ENCODE measurements at places on chromosomes 7 and 10.

GRCh38 chr7:54426406-54426805 lies 115.8 kb upstream of the VSTM2A start:
- H3K27ac ChIP-seq = no peak overlapping the region
- no peak for DNase-seq
- H3K4me3 ChIP-seq = no peak overlapping the region
- no peaks in the 10 kb centered on the region for H3K27me3 ChIP-seq
- no peaks in the 10 kb centered on the region for H3K36me3 ChIP-seq

DNA sequence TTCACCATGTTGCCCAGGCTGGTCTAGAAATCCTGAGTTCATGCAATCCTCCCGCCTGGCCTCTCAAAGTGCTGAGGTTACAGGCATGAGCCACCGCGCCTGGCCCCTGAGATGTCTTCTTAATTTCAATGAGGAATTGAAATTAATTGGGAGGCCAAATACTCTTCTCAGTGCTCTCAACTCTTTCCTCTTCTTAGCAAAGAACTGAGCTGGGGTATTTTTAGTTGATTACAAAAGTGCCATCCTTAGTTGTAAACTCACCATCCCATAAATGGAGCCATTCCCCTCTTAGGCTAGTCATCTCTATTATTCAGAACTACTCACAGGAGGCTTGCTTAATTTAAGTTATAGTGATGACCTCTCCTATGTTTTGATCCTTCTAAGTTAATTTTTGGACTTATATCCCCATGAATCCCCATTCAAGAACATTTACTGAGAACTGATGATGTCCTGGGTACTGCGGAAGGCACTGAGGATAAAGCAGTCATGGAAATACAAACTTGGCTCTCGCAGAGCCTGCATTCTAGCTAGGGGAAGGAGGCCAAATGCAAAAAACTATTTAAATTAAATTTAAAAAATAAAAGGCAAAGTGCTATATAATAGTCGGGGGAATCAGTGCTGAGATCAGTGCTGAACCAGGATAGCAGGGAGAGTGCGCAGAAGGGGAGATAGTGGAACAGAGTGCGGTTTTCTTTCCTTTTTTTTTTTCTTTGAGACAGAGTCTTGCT lies 145.3 kb downstream of the SFMBT2 start:
- H3K27me3 ChIP-seq = no peaks in the 10 kb centered on the region
- peak overlapping the region; percentile 89 for H3K27ac ChIP-seq
- peaks cover 39% of the 10 kb centered on the region for H3K36me3 ChIP-seq

- no peaks in the 10 kb centered on the region for H3K4me1 ChIP-seq
- DNase-seq = no peak
- no peak overlapping the region for H3K4me3 ChIP-seq
- no peak overlapping the region for H3K27ac ChIP-seq
- no peaks in the 10 kb centered on the region for H3K36me3 ChIP-seq
These were observed 141.3 kb upstream of the SP8 start for GRCh38 chr7:20927976-20928375.

DNA sequence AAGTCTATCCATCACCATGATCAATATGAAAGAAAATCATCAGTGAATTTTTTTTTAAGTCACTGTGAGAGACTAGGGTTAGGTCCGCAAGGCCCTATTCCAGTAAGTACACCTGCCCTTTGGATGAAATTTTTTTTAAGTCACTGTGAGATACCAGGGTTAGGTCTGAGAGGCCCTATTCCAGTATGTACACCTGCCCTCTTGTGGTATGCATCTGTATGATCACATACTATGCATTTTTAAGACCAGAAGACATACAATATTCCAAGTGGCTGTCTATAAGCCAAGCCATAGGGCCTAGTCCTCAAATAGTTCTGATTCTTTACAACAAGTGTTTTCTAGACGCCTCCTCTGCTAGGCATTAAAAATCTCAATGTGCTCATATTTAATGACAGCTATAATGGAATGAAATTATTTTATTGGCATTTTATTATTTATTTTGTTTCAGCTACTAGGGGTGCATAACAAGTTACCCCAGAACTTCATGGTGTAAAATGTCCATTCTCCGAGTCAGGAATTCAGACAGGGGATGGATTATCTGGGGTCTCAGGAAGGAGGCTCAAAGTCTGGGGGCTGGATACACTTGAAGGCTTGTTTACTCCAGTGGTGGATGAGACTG lies 53.1 kb downstream of the TEX36 start:
- peaks cover 45% of the 10 kb centered on the region for H3K27me3 ChIP-seq
- DNase-seq = no peak
- no peak overlapping the region for H3K27ac ChIP-seq
- no peaks in the 10 kb centered on the region for H3K36me3 ChIP-seq

GRCh38 chr7:55260171-55260570 lies 105.0 kb upstream of the LANCL2 start:
- H3K27me3 ChIP-seq = peaks cover 57% of the 10 kb centered on the region
- no peak for DNase-seq
- no peaks in the 10 kb centered on the region for H3K36me3 ChIP-seq
- peaks cover 12% of the 10 kb centered on the region for H3K4me1 ChIP-seq
- no peak overlapping the region for H3K27ac ChIP-seq

DNA sequence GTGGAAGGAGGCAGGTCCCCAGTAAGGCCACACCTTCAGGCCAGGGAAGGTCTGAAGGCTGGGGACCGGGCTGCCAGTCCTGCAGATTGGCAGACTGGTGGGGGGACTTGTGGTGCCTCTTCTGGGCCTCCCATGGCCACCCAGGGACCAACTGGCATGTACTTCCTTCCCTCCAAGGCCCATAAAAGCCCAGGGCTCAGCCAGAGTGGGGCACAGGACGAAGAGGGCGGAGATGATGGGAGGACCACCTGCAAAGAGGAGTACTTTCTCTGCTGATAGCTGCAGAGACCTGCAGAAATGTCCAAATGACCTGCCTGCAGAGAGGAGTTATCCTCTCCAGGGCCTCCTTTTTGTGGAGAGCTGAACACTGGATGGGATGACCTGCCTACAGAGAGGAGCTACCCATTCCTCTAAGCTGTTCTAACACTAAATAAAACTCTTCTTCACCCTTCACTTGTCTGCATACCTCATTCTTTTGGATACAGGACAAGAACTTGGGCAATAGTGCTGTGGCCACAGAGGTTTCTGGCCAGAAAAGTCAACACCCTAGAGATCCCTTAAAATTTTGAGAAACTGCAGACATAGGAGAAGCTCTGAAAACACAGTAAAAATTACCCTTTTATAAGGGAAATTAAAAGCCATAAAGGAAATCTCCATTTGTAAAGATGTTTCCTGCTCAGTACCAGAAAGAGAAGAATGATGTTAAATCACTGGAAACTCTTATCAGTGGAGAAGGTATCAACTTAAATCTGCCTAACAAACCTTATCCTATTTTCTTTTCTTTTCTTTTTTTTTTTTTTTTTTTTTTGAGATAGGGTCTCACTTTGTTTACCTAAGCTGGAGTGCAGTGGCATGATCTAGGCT lies 20.7 kb upstream of the PRF1 start:
- no peak overlapping the region for H3K27ac ChIP-seq
- DNase-seq = no peak
- H3K36me3 ChIP-seq = no peaks in the 10 kb centered on the region
- H3K27me3 ChIP-seq = peaks cover 5% of the 10 kb centered on the region
- no peaks in the 10 kb centered on the region for H3K4me1 ChIP-seq

GRCh38 chr10:49377256-49377655 lies 18.6 kb downstream of the DRGX start:
- no peaks in the 10 kb centered on the region for H3K36me3 ChIP-seq
- no peak overlapping the region for H3K4me3 ChIP-seq
- H3K27me3 ChIP-seq = peaks cover 25% of the 10 kb centered on the region
- H3K4me1 ChIP-seq = peaks cover 4% of the 10 kb centered on the region
- DNase-seq = no peak

DNA sequence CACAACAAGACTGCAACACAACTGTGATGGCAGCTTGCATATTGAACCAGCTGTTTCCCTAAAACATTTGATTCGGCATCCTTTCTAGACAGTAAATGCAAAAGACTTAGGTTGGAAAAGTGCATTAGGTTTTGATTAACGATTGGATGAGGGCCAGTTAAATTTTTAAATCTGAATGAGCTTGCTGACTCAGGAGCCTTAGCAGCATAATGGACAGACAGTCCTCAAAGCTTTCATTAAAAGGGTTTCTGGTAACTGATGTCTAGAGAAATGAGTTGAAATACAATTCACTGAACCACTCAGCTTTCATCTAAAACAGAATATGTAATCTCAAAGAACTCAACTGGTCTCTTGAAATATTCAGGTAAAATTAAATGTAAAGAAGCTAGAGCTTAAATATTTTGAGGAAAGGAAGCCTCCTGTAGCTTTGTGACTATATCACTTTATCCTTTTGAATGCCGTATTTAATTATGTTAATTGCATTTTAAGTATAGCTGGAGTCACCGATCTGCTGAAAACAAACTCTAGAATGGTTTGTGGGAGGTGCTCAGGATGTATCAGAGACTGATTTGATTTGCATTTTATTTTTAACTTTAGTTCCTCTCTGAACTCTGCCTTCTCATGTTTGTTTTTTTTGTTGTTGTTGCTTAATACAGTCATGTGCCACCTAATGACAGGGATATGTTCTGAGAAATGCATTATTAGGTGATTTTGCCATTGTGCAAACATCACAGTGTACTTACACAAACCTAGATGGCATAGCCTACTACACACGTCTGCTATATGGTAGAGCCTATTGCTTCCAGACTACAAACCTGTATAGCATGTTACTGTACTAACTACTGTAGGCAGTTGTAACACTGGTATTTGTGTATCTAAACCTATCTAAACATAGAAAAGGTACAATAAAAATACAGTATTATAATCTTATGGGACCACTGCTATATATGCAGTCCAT lies 29.2 kb upstream of the ATRNL1 start:
- H3K27me3 ChIP-seq = peaks cover 42% of the 10 kb centered on the region
- H3K36me3 ChIP-seq = no peaks in the 10 kb centered on the region
- no peak overlapping the region for H3K27ac ChIP-seq

DNA sequence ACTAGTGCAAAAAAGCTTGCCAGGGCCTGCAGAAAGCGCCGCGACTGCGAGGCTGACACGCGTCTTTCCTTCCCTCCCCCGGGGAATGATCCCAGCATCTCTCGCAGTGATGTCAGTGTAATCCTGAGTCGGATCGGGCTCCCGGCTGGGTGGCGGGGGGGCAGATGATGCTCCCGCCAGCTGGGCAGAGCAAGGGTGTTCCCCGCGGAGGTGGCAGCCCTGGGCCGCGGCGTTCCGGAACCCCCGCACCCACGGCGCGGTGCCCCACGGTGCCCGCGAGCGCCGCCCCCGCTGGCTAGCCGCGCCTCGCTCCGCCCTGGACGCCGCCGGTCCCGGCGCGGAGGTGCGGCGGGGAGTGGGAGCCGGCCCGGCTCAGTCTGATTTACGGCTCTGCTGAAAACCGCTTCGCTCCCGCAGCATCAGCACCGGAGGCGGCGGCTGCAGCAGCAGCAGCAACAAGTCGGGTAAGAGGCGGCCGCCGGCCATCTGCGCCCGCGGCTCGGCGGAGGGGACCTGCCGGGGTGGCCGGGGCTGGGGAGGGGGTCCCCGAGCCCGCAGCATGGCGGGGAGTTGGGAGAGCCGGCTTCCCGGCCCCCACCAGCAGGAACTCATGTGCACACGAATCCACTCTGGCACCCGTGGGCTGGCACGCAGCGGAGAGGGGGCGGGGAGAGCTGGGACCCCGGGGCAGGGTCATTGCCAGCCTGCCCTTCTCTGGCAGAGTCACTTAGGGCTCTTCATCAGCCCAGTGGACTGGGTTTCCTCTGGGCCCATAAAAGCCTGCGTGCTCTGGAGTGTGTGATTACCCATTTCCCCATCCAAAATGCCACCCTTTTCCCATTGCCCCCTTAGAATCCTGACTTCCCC lies at the start of gene ZNF365:
Gene ZNF365 (plus strand): TSS at position 375 of the 867 bp plus-strand sequence. CDS start 1,825 bp downstream, outside the sequence.
- no peaks in the 10 kb centered on the region for H3K36me3 ChIP-seq
- peaks cover 11% of the 10 kb centered on the region for H3K27me3 ChIP-seq
- peaks cover 5% of the 10 kb centered on the region for H3K4me1 ChIP-seq
- peak within 1 kb of the TSS; percentile 77 for H3K27ac ChIP-seq
